Kidney tubule cell (primary cell): ENCODE measurements at places on chromosomes 11 and 22.

DNA sequence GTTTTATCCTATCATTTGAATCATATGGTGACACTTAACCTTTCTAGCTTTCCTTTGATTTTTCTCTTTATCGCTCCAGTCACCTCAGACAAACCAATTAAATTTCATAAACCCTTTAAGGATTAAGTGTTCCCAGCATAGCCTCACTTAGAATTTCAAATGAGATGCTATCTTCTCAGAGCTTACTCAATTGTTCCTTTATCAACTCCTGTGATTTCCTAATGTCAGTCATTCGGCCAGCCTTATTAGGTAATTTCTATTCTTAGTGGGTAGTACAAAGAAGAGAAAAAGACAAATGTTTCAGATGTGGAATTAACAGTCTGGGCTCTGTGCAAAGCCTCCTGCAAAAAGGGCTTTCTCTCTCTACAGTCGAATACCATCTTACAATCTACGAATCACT lies 77.1 kb upstream of the CCDC90B start:
- no peak for DNase-seq

DNA sequence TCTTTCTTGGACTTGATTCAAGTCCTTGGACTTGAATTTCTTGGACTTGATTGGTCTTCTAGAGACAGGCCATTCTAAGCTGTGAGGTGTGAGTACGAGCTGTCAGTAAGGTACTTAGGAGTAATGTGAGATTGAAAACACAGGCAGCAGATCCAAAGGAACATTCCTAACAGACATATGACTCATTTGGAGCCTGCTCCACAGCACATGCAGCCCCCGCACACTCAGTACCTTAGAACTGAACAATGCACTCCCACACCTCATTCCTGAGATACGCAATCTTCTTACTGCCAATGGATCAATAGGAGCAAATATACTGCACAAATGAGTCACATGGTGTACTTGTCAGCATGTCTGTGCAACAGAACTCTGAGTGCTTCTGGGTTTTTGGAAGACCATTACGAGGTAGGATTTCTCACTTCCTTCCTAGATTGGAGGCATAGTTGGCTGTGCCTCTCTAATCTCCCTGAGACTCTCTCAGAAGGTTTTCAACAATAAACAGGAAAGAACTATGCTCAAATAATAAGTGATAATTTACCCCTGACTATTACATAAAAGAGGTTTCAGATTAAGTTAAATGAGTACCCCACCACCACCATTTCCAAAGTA lies 243.1 kb downstream of the KCNA4 start:
- no peak for DNase-seq

DNA sequence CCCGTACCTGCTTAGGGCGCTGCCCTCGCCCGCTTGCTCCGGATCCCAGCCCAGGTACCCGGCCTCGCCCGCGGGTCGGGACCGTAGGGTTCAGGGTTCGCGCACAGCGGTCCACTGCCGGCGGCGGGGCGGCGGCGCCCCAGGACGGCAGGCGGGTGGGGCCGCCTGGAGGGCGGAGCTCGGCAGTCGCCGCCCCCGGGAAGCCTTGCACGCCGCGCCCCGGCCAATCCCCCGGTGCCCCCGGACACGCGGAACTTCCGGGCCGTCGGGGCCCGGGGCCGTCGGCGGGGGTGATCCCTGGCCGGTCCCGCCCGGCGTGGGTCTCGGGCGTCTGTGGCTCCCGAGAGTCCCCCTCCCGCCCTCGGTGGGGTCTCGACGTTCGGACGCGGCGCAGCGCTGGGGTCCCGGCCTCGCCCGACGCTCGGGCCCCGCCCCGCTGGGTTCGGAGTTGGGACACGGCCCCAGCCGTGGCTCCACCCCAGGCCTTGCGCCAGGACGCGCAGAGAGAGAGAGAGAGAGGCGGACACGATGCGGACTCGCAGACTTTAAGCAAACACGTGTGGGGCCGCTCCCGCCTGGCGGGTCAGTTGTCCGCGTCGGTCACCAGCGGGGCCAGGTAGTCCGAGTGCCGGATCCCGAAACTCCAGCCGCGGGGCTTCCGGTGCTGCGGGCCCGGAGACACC lies at the start of gene TYMP:
Gene TYMP (minus strand): TSS at position 116 of the 683 bp plus-strand sequence. CDS start 303 bp downstream, outside the sequence.
- DNase-seq, result peak; percentile 69

- DNase-seq, result peak; percentile 27
Observed at GRCh38 chr11:63915961-63916836, 765 bp downstream of the RCOR2 start.
